ENCODE measurements at places on chromosomes 3 and 15.

DNA sequence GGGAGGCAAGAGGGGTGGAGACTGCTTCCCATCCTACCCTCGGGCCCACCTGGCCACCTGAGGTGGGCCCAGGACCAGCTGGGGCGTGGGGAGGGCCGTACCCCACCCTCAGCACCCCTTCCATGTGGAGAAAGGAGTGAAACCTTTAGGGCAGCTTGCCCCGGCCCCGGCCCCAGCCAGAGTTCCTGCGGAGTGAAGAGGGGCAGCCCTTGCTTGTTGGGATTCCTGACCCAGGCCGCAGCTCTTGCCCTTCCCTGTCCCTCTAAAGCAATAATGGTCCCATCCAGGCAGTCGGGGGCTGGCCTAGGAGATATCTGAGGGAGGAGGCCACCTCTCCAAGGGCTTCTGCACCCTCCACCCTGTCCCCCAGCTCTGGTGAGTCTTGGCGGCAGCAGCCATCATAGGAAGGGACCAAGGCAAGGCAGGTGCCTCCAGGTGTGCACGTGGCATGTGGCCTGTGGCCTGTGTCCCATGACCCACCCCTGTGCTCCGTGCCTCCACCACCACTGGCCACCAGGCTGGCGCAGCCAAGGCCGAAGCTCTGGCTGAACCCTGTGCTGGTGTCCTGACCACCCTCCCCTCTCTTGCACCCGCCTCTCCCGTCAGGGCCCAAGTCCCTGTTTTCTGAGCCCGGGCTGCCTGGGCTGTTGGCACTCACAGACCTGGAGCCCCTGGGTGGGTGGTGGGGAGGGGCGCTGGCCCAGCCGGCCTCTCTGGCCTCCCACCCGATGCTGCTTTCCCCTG is 2.2 kb upstream of the FES start:
- DNase-seq, result no peak

GRCh38 chr15:20345401-20345958 is 196.1 kb downstream of the GOLGA6L6 start:
- DNase-seq, result no peak

GRCh38 chr15:33587773-33588172 is 277.0 kb downstream of the RYR3 start:
- DNase-seq, result no peak

DNA sequence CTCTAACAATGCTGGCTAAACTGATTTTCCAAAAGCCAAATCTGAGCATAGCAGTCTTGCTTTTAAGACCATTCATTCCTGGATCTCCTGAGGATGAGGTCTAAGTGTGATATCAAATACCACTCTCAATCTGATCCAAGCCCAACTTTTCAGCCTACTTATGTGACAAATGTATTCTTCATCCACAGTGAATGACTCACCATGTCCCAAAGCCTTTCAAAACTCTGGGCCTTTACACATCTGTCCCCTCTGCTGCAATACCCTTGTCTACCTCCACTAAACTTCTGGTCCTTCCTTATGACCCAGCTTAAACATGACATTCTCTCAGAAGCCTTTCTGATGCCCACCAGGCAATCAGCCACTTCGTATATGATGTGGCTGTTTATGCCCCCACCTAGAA is 4.6 kb downstream of the ANAPC13 start:
- no peak for DNase-seq

- peak; percentile 69 for DNase-seq
These were observed 61.5 kb downstream of the IQSEC1 start for GRCh38 chr3:13011573-13012220.

DNA sequence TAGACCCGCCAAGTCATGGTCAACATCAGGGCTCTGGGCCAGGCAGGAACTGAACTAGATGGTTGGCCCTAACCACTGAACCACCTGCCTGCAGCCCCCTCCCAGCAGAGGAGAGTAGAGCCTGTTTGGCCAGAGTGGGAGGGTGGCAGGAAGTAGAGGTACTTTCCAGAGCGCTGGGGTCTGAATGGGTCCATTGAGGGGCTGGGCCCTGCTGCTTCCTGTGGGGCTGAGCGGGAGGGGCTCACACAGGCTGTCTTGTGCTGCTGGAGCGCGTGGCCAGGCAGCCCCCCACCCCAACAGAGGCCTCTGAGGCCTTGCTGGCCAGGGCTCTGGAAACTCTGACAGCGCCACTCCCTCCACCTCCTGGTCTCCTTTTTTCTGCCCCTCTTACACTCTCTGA is 17.4 kb downstream of the CSPG4 start:
- no peak for DNase-seq

- no peak for DNase-seq
These were observed 23.6 kb upstream of the DUSP7 start for GRCh38 chr3:52079958-52080357.

DNA sequence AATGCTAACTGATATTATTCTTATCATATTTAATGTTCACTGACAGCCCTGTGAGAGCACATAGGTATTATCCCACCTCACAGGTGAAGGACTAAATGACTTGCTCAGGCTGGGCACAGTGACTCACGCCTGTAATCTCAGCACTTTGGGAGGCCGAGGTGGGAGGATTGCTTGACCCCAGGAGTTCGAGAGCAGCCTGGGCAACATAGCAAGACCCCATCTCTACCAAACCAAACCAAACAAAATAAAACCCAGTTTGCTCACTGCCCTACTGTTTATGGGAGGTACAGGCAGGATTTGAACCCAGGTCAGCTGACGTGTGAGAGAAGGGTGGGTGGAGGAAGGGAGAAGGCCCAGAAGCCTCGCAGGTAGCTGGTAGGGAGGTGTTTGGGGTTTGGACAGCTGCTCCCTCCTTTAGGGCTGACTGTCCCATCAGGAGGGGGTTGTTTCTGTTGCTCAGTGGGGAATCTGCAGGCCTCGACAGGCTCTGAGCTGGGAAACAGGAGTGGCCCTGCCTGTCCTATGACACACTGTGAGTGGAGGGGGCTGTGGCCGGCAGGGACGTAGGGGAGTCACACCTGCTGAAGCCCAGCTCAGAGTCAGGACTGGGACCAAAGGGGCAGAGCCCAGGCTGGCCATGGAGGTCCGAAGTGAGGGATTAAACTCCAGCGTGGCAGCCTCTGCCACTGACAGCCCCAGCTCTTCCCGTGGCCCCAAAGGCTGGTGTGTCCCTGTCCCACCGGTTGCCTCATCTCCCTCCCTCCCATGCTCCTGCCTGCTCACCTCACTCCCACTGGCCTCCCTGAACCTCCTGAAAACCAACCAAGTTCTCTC is 25.3 kb downstream of the BHLHE40 start:
- DNase-seq, result no peak

- no peak for DNase-seq
These were observed 29.4 kb upstream of the TIPARP start for GRCh38 chr3:156644958-156645357.

DNA sequence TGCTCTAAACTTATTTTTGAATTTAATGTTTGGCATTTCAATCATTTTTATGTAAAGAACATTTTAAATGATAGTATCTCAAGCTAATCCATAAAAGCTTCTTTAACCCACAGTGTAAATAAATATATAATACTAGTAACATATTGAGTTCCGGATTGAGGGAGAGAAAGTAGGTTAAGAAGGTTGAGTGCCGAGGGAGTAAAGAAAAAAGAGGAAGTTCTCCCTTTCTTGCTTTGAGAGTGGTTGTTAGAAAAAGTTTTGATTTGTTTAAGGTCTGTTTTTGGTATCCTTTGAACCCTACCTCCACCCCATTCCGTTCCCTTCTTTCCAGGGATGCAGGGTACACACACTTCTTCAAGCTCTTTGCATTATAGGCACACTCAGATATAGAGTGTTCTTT is 130.8 kb downstream of the VPS8 start:
- no peak for DNase-seq

GRCh38 chr3:4417449-4417848 is 49.6 kb downstream of the SUMF1 start:
- no peak for DNase-seq

DNA sequence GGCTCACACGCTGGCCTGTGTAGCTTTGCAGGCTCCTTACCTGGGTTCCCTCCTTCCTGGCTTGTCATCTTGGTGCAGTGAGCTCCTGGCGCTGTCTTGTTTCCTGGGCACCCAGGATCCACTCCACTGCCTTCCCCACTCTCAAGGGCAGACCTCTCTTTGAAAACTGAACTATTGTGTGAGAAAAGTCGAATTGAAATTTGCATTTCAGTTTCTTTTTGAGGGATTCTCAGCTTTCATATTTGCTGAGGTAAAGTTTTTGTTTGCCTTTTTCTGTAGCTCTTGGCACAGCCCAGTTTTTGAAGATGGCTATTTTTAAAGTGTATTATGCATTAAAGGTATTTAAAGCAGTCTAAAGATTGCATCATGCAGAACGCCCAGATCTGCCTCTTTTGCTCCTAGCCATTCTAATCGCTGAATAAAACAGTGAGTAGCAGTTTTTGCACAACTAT is 70.1 kb downstream of the CCK start:
- DNase-seq, result no peak

DNA sequence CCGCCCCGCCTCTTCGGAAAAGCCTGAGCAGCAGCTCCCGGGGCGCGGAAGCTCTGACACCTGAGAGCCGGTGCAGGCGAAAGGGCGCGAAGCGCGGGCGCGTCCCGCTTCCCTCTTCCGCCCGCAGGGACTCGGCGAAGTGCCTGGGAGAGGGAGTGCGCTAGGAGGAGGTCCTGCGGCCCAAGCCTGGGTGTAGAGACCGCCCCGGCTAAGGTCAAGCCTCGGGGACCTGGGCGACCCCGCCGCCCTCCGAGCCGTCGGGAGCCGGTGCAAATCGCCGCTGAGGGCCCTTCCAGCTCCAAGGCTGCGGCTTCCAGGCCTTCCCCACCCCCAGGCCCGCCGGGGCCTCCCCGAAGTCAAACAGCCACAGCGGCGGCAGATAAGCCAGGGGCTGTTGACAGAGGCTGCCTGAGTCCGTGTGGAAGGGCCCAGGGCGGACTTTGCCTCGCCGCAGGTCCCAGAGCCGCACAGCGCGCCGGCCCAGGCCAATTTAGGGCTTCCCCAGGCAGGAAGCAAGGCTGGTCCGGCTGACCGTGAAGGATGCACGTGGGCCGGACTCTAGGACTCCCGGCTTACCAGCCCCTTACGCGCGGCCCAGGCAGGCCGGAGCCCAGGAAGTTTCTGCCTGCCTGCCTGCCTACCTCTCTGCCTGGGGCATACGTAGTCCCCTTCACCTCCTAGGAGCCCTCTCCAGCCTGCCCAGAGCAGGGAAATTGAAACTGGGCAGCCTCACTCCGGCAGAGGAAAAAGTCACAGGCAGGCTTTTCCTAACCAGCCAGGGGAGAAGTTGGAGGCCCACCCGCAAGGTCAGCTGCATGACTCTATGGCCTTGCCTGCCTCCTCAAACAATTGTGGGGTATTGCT is 2.3 kb downstream of the ITPKA start:
- no peak for DNase-seq

DNA sequence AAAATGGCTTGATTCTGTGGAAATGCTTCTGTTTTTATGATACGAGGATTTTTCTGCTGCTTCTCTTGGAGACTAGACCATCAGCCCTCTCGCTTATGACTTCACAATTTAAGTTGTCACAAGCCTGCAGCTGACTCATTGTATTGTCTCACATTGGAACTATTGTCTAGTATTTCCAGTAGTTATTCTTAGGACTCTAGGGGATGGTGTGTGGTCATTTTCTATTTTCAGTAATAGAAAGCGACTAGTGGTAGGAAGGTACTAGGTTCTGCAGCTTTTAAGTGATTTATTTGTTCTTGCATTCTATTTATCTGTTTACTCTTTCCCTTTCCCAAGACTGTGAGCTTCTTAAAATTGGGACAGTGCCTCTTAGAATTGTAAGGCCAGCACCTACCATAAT is 66.3 kb upstream of the CRTC3 start:
- no peak for DNase-seq

DNA sequence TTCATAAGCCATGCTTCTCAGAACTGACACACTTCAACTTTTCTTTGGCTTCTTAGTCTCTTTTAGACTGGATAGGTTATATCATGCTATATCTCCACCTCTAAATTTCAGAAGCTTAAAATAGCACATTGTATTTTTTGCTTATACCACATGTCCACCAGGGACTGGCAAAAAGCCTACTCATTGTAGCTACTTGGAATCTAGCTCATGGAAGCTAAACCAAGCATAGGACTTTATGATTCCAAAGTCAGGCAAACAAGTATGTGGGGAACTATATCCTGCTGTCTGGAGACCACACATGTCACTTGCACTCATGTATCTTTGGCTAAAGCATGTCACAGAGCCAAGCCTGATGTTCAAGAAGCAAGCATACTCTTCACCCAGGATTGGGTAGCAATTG is 245.0 kb upstream of the RASGRP1 start:
- DNase-seq, result no peak

DNA sequence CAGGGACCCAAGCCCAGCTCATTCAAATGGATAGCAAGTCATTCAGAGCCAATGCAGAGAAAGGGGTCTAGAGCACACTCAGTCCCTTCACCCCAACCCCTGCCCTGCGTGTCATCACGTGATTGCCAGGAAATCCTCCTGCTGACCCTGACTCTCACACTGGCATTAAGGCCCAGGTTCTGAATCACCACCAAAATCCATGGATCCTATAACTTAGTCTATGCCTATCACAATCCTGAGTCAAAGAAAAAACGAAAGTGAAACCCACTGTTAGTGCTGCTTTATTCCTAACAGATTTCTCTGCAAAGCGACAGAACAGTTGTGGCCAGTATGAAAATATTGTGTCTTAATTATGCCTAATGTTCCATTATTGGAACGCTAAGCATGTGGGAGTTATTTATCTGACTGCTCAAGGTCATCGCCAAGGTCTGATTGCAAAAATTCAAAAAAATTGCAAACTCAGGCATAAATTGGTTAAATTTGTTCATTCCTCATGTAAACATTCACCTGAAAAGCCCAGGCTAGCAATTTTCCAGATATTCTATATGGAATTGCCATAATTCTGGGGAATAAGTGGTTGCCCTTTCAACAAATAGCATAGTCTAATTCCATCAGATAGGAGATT is 108.7 kb upstream of the EIF1B start:
- DNase-seq, result no peak

DNA sequence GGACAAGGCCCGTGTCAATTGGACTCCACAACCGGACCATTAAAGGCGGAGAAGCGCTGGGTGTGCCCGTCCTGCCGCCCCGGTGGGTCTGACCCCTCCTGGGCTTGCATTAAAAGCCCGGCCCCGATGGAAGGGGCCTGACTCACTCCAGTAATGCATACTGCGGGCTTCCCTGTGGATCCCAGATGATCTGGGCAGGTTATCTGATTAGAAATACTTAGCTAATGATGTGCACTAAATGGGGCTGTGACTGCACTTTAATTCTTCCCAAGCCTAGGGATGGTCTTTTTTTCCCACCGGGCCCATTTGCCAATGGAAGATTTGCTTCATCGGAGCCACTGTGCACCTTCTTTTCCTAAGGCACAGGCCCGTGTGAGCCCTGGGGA is 124.9 kb downstream of the TMEM266 start:
- no peak for DNase-seq

DNA sequence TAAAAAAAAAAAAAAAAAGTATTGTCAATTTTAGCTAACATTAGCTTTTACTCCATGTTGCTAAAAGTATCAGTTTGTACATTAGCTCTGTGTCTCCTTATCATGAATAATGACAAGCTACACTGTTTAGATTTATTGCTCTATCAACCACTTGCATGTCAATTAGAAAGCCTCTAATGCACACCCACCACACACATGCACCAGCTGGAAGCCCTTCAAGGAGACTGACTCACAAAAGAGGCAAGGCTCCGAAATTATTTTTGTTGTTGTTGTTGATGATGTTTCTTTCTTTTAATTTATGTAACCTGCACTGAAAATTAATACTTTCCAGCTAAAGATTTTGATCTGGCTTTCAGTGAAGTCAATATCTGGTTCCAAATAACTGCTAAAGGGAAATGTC is 71.5 kb downstream of the ETFA start:
- no peak for DNase-seq

- DNase-seq, result no peak
These were observed 135.1 kb upstream of the ICE2 start for GRCh38 chr15:60614028-60614427.

Data from stimulated activated CD8-positive, alpha-beta memory T cell treated with anti-CD3 and anti-CD28 coated beads, Interleukin-4, amount 100 ng/mL, for 4 hours (primary cell).